ENCODE measurements at places on chromosomes 1 and 21.

DNA sequence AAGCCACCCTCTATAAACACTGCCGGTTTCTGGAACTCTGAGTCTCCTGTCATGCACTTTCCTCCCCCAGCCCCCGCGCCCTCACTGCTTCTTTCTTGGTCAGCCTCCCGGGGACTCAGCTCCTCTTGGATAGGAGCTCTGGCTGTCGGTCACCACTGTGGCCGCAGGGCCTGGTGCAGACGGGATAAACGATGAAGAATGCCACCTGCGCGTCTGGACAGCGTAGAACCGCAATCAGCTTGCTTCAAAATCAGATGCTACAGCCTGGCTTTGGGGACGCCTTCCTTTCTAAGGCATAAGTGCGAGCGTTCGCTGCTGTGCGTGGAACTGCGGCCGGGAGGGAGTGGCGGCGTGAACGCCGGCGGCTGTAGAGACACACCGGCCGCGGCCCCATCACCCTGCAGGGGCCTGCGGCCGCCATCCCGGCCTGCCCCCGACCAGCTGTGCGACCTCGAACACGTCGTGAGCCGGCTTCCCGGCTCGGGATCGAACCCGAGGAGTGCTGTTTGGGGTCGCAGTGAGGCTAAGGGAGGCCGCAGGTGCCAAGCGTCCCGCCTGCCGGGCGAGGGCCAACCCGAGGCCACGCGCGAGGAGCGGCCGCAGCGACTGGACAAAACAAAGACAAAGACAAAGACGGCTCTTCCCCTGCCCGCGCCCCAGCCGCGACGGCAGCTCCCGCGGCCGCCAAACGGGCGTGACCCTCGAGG is 688 bp downstream of the PTTG1IP start:
- H3K27me3 ChIP-seq = peaks cover 3% of the 10 kb centered on the region
- peaks cover 67% of the 10 kb centered on the region for H3K4me1 ChIP-seq
- H3K4me3 ChIP-seq = peak overlapping the region; percentile 95
- H3K27ac ChIP-seq = peak overlapping the region; percentile 83
- H3K36me3 ChIP-seq = peaks cover 10% of the 10 kb centered on the region

GRCh38 chr1:186165303-186165702 is 209.8 kb downstream of the TPR start:
- no peak overlapping the region for H3K4me3 ChIP-seq
- no peaks in the 10 kb centered on the region for H3K36me3 ChIP-seq
- H3K27me3 ChIP-seq = peaks cover 4% of the 10 kb centered on the region
- DNase-seq = no peak
- H3K27ac ChIP-seq = no peak overlapping the region

GRCh38 chr1:221786647-221787046 is 44.8 kb upstream of the DUSP10 start:
- no peaks in the 10 kb centered on the region for H3K27me3 ChIP-seq
- H3K4me3 ChIP-seq = no peak overlapping the region
- no peak for DNase-seq
- H3K4me1 ChIP-seq = peaks cover 33% of the 10 kb centered on the region
- H3K36me3 ChIP-seq = no peaks in the 10 kb centered on the region

GRCh38 chr1:22860883-22861385 is 111.7 kb downstream of the LACTBL1 start:
- no peak for DNase-seq
- H3K27ac ChIP-seq = no peak overlapping the region
- no peak overlapping the region for H3K4me3 ChIP-seq
- no peaks in the 10 kb centered on the region for H3K27me3 ChIP-seq
- no peaks in the 10 kb centered on the region for H3K36me3 ChIP-seq

GRCh38 chr1:174204697-174205308 is 45.5 kb downstream of the RABGAP1L start:
- H3K27ac ChIP-seq = peak overlapping the region; percentile 70
- peaks cover 32% of the 10 kb centered on the region for H3K36me3 ChIP-seq
- DNase-seq = no peak

- no peaks in the 10 kb centered on the region for H3K36me3 ChIP-seq
- DNase-seq = no peak
- no peak overlapping the region for H3K4me3 ChIP-seq
- H3K27ac ChIP-seq = peak overlapping the region; percentile 15
- H3K27me3 ChIP-seq = peaks cover 2% of the 10 kb centered on the region
These were observed 12.9 kb upstream of the ETV3 start for GRCh38 chr1:157151073-157151472.

DNA sequence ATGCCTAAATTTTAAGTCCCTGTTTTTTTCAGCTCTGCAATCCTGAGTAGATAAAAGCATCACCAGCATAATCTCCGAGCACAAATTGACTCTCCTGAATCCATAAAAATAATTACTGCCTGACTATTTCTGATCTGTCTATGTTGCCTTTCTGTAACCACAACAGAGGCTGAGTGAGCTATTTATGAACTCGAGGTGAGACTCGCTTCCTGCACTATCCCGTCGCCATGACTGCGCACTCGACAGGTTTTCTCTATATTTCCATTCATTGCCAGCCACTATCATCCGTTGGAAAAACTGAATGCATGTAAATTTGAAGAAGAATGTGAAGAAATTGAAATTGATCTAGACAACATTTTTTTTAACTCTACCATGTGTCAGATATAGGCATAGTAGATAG is 897.2 kb downstream of the ADGRL2 start:
- DNase-seq = no peak
- no peak overlapping the region for H3K4me3 ChIP-seq
- no peak overlapping the region for H3K27ac ChIP-seq
- no peaks in the 10 kb centered on the region for H3K36me3 ChIP-seq
- no peaks in the 10 kb centered on the region for H3K27me3 ChIP-seq
- no peaks in the 10 kb centered on the region for H3K4me1 ChIP-seq

DNA sequence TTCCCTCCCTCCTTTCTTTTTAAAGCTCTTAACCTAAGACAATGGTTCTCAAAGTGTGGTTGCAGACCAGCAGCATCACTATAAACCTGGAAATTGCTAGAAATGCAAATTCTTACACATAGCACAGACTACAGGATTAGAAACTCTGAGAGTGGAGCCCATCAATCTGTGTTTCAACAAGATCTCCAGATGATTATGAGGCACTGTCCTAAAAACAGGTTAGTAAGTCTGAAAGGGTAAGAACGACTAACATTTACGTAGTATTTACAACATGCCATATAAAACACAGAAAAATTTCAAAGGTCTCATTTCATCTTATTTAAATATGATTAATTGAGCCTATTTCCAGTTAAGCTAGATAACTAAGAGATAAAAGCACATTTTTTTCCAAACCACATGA is 138.8 kb downstream of the COP1 start:
- no peaks in the 10 kb centered on the region for H3K27me3 ChIP-seq
- DNase-seq = no peak
- H3K4me1 ChIP-seq = no peaks in the 10 kb centered on the region

DNA sequence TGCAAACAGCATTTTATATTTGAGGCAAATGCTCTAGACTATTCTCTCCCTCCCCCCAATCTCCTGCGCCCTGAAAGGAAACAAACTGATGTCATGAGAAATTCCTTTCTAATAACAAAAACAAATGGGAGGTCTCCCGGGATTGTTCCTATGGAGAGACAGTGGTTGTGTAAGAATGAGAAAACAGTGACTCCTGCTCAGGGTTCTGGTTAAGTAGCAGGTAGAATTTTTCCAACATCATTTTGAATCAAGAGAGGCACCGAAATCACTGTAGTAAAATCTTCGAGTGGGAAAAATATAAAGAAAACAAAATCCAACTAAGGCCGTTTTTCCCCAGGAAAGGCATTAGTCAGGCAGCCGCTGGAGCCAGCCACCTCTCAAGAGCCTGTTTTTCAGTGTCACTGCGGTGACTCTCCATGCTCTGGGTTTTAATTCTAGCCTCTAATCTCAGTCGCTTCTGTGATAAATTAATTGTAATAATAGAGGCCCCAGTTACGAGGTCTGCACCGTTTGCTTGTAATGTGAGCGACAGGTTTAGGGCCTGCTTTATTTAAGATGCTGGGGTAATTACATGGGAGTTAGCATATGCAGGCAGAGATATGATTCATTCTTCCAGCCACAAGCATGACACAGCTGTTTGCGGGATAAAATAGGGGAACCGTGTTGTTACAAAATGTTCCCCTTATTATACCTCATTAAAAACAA is 80.3 kb downstream of the RNF220 start:
- no peak overlapping the region for H3K27ac ChIP-seq
- H3K36me3 ChIP-seq = no peaks in the 10 kb centered on the region
- no peak for DNase-seq
- H3K4me3 ChIP-seq = no peak overlapping the region
- peaks cover 16% of the 10 kb centered on the region for H3K27me3 ChIP-seq

Data from activated CD4-positive, alpha-beta T cell treated with anti-CD3 and anti-CD28 coated beads, Interleukin-2, amount 10 ng/mL, durations not matched to agents 7 days and 5 days (primary cell).